ENCODE measurements at places on chromosomes 11 and 22.

- DNase-seq, result no peak
Observed at GRCh38 chr11:68839911-68840641, 1.6 kb downstream of the CPT1A start.

GRCh38 chr22:48896766-48897644, 930.7 kb downstream of the BRD1 start:
- no peak for DNase-seq

DNA sequence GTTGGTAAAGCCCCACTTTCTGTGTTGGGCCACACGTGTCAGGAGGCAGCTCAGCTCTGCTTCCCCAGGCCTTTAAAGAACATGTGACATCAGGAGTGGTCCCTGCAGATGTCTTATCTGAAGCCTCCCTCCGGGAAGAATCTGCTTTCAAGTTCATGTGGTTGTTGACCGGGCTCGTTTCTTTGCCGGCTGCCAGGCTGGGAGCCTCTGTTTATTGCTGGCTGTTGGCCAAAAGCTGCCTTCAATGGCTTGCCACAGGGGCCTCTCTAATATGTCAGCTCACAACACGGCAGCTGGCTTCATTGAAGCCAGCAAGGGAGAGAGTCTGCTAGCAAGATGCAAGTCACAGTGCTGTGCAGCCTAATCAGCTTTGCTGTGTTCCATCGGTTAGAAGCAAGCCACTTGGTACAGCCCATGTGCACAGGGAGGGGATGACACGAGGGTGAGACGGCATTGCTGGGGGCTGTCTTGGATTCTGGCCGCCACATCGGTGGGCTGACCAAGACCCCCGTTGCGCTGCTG, 14.6 kb downstream of the MRGPRF start:
- no peak for DNase-seq

GRCh38 chr11:112583261-112583893, 322.7 kb upstream of the PLET1 start:
- DNase-seq, result no peak

GRCh38 chr22:41009222-41009948, 58.2 kb downstream of the RBX1 start:
- no peak for DNase-seq

GRCh38 chr11:96481771-96482170, 92.0 kb downstream of the JRKL start:
- no peak for DNase-seq

DNA sequence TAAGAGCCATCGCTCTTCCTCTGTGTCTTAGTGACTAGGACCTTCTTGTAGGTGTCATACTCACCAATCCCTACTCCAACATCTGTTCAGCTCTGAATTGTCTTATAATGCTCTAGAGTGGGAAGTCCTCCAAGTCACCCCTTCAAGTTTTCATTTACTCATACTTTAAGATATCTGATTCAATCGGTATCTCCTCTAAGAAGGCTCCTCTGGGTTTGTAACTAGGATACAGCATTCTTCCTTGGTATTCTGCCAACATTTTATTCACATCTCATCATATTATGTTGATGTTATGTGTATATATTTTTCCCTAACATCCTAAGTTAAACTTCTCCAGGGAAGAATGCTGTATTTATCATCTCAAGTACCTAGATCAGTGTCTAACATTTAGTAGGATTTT, 662.1 kb downstream of the NTM start:
- no peak for DNase-seq

DNA sequence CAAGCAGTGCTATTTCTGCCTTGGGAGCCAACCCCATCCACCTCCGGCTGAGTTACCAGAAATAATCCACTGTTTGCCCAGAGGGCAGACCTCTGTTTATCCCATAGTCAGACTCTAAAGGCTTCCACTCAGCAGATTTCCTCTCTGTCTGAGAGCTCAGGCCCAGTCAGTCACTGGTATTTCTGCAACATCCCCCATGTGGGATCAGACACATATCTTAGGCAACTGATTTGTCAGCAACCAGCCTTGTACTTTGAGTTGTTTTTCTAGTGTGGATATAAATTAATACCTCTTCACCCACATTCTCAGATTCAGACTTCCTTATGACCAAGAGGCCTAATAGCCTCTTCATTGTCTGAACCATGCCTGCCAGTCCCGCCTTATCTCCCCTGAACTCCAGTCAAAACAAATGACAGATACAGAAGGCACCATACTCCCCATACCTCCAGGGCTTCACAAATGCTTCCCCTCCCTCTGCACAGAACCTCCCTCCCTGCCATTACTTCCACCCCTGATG, 193.6 kb downstream of the FAM76B start:
- DNase-seq, result no peak

GRCh38 chr22:19808873-19809478, 45.7 kb downstream of the GNB1L start:
- DNase-seq, result no peak

- no peak for DNase-seq
Observed at GRCh38 chr11:61024938-61025820, 53.7 kb downstream of the CD6 start.

- no peak for DNase-seq
Observed at GRCh38 chr11:95360377-95361075, 129.5 kb upstream of the SESN3 start.

GRCh38 chr11:17601256-17601671, 54.2 kb downstream of the OTOG start:
- no peak for DNase-seq

GRCh38 chr22:44990328-44990727, 19.5 kb downstream of the PHF21B start:
- no peak for DNase-seq

DNA sequence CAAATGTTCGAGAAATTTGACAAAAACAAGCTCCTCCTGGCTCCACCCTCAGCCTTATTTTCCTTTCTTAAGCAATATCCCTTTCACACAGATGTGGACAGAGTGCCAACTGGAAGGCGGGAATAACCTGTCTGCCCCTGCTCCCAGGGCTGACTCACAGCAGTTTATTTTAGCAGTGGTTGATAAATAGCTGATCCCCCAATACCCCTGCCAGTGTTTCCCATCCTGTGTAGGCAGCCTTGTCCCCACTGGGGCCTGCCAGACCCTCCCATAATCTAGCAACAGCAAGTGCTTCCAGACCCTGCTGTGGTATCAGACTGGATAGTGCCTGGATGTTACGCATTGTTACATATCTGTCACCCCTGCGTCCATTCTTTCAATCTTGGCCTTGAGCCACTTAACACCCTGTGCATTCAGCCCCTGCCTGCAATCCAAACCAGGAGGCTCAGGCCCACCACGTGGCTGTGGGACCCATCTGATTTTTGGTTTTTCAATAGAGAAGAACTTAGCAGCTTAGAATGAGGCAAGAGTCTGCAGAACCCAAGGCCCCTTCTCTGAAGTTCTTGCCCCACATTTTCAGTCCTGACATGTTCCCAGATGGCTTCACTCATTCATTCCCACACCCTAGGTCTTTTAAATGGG, 53.7 kb downstream of the PARVA start:
- DNase-seq, result no peak

- no peak for DNase-seq
Observed at GRCh38 chr11:97973352-97973857, 1047.3 kb upstream of the CNTN5 start.

GRCh38 chr11:26930518-26931247, 63.2 kb upstream of the FIBIN start:
- DNase-seq, result no peak

GRCh38 chr11:62125881-62126280, 2.1 kb downstream of the INCENP start:
- no peak for DNase-seq

DNA sequence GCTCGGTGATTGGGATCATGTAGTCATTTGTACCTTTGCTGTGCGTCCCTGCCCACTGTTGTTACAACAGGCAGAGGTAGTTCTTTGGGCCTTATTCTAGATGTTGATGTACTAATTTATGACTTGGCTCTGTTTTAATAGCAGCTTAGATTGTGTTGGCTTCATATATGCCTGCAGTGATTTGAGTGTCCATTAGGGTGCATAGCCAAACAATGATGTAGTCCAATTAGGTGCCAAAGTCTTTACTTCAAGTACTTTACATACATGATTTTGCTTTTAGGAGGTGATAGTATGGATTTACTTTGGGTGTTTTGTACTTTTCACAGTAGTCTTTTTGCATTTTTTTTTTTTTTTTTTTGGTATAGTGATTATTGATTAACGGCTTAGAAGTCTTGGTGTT, 46.4 kb downstream of the PPP6R3 start:
- DNase-seq, result no peak

GRCh38 chr11:68503792-68504191, 43.2 kb downstream of the PPP6R3 start:
- DNase-seq, result no peak

DNA sequence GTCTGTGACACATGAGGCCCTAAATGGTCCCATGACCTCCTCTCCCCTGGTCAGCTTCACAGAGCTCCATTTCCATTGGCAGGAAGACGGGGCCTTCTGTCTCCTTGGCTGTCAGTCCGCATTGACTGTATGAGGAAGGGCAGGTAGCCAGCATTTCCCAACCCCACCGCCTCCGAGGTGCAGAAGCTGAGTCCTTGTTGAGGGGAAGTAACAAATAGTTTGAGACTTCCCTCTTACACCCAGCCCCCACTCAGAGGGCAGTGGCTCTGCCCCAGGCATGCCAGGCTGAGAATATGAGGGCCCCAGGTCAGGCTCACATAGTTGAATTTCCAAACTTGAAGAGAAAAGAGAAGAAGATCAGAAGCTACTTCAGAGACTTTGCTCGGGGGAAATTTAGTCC, 611.1 kb downstream of the BRD1 start:
- no peak for DNase-seq

- DNase-seq, result no peak
Observed at GRCh38 chr11:72085621-72086351, 5.1 kb downstream of the LRRC51 start.

DNA sequence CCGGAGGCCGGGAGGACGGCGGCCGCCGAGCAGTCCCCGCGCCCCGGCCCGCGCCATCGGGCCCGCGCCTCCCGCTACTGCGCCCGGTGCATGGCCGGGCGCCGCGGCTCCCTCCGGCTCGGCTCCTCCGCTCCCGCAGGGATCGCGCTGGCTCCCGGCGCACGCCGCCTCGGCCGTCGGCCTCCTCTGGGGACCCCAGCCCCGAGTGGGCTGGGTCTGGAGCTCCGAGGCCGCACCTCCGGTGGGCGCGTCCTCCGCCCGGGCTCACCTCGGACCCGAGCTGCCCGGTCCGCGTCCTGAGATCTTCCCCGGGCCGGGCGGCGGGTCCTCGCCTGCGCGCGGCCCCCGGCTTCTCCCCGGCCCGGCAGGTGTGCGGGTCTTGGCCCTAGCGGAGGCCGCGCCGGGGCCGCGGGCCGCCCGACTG, 251 bp downstream of the SHISA8 start:
- no peak for DNase-seq

GRCh38 chr22:17260950-17261349, 41.7 kb upstream of the ADA2 start:
- no peak for DNase-seq

DNA sequence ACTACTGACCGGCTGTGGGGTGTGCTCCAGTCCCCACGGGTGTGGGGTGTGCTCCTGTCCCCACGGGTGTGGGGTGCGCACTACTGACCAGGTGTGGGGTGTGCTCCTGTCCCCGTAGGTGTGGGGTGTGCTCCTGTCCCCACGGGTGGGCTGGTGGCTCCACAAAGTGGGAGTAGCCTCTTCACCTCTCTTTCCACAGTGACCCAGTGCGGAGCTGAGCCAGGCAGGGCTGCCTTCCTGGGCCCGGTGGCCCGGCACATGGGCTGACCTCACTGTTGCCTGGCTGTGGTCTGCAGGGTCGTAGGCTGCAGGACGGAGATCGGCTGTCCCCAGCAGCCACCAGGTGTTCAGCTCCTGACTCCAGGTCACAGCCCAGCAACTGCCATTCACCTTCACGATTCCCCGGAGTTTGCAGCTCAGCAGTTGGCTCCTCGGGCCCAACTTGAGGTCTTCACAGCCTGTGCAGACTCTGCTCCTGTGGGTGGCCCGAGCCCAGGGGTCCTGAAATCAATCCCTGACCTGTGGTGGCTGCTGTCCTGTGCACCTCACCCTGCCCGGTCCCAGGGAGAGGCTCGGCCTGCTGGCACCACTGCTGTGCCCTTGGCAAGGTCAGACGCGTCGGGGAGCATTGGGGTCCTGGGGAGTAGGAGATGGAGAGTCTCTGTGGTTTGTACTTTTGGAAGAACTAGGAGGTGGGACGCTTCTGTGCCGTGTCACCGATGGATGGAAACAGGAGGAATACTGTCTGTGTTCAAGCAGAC, 414.3 kb downstream of the TBC1D22A start:
- no peak for DNase-seq

DNA sequence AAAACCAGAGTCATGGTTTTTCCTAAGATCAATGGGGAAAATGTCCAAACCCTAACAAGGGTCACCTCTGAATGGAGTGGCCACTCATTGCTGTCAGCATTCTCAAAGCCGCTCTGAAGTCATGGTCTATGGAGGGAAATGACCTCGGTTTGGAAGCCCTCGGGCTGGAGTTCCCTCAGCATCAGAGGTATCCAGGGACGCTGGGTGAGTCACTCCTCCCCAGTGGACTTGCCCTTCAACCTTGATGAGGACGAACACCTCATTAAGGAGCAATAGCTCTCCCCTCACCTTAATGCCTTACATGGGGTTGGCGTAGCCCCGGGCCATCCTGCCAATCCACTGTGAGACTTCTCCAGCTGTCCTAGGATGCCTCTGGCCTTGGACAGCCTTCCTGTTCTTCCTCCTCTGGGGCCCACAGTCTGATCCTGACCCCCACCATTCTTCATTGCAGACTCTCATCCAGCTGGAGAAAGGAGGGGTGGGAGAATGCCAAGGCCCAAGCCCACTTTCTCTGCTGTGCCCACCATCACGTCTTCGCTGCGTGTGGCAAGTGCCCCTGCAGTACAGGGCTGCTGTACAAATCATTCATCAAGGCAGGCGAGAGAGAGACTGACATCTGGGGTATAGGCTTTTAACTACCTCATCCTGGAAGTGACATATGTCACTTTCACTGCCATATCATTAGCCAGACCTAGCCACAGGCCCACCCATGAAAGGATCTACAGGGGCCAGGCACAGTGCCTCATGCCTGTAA, 25.4 kb upstream of the MYH9 start:
- DNase-seq, result no peak

- no peak for DNase-seq
Observed at GRCh38 chr11:122103726-122104125, 12.3 kb downstream of the BLID start.

DNA sequence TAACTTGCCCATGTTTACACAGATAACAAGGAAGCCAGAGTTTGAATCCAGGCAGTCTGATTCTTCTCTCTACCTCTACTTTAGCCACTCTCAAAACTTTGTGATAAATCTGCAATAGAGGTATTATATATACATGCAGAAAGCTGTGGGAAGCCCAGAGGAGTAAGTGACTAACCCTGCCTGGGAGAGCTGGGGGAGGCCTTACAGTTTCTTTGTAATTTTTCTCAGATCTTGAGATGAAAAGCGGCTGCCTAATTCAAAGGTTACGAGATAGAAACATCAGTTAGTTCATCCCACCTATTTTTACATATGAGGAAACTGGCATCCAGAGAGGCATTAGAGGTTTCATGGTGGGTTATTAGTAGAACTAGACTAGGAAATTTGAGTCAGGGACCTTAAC, 4.9 kb downstream of the STIM1 start:
- DNase-seq, result no peak

Data from esophagus squamous epithelium (tissue), 5 donors.